ENCODE measurements at places on chromosomes 4 and X.
A peak's percentile ranks its signal among the peaks of the same experiment; 100 is the strongest.

GRCh38 chr4:40234519-40235039 lies 37.7 kb downstream of the RHOH start:
- no peak for DNase-seq

DNA sequence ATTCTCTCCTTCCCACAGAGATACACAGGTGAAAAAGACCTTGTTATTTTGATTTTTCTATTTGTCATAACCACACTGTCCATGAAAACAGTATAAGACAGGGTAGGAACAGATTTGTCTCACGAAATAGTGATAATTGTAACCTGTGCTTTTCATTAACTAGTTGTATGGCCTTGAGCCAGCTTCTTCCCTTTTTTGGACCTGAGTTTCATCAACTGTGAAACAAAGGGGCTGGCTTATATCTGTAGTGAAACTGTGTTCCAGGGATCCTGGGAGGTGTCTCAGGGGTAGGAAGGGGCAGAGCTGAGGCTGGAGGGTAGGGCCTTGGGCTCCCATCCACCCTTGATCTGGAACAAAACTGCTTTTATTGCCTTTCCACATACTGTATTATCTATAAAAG lies 50.9 kb downstream of the MED28 start:
- DNase-seq, result no peak

GRCh38 chr4:143337600-143338287 lies 1.1 kb downstream of the GAB1 start:
- DNase-seq, result no peak

- DNase-seq, result no peak
Observed at GRCh38 chr4:46992338-46992737, 1.0 kb downstream of the GABRA4 start.

GRCh38 chr4:167722487-167722808 lies 369.9 kb upstream of the ANXA10 start:
- DNase-seq, result no peak

GRCh38 chr4:119626943-119627266 lies 1.7 kb downstream of the PDE5A start:
- no peak for DNase-seq

- no peak for DNase-seq
Observed at GRCh38 chr4:74197080-74197479, 39.2 kb downstream of the MTHFD2L start.

GRCh38 chrX:127124871-127125270 lies 305.3 kb downstream of the PRR32 start:
- DNase-seq, result no peak

DNA sequence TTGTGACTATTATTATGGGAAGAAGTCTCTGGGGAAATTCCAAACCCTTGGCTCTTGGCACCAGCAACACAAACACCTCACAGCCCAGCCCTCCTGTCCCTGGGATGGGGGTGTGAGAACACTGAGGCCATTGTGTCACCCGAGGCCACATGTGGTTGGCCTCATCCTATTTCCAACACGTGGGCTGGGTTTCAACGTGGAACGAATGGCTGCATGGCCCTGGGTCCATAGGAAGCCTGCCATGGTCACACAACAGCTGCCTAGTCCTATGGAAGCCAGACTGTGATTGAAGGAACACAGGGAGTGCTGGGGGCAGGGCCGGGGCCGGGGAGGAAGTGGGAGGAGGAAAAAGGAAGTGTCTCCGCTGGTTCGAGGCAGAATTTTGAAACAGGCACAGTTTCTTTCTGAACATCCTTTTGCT lies 10.0 kb downstream of the CLCN4 start:
- no peak for DNase-seq

DNA sequence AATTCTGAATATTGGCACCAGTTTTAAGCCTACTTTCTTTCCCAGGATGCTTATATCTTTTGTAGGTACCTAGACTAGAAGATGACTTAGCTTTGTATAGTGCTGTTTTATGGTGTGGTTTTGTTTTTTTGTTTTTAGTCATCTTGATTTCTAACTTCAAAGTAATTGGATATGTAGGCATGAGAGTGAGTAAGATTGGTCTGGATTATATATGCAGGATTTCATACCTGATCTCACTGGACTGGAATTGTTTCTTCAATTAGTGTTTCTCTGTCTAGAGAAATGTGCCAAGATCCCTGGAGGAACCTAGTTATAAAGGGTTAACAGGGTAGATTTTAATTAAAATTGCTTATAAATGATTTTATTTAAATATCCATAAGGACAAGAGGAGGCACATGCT lies 23.1 kb downstream of the NAP1L5 start:
- no peak for DNase-seq

DNA sequence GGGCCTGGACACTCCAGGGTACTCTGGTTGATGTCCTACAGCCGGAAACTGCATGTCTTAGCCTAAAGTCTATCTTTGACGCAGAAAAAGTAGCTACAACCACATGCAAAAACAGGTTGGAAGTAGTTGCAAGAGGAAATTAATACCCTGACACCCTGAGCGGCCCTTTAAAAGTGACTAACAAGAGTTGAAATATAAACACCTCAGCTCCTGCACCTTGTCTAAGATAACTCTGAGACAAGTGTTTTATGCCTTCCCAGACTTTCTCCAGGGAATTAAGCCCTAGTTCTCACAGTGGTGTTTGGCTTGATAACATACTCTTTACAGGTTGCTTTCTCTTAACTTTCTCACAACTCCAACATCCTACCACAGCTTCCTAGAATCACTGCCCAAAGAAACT lies 943.1 kb downstream of the DMD start:
- no peak for DNase-seq

DNA sequence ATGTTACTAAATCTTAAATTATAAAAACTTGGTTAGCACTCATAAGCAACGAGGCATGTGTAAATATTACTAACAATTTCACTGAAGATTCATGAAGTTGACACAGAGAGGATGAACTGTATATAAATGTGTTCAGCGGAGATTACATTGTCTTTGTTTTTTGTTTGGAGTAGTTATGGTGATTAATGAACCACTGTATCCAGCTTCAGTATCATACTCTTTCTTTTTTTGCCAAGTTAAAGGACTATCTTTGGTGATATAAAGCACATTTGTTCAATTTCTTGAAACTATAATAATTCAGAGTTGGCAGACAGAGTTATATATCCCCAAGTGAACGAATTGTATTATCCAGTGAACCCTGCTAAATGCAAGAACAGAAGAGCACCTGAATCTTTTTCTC lies 497.6 kb downstream of the CCSER1 start:
- no peak for DNase-seq

DNA sequence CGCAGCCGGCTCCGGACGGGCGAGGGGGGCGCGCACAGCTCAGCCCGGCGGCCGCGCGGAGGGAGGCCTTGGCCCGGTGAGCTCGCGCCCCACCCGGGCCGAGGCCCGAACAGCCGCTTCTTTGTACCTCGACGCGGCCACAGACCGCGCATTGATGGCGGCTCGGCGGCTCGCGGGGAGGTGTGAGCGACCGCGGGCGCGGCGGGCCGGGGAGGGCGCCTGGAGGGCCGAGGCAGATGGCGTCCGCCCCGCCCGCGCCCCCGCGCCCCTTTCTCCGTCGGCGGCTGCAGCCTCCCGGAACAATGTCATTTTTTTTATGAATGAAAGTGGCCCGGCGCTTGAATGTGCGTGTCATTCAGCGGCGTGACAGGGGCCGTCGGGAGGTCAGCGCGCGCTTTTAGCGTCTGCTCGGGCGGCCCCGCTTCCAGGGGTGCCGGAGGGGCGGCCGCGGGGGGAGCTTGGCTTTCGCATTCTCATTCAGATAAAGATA lies 1.8 kb downstream of the FGFR3 start:
- no peak for DNase-seq

- DNase-seq, result no peak
Observed at GRCh38 chr4:56637154-56637553, 43.9 kb downstream of the HOPX start.

GRCh38 chr4:147833254-147833653 lies 101.4 kb downstream of the ARHGAP10 start:
- peak; percentile 58 for DNase-seq

- DNase-seq, result no peak
Observed at GRCh38 chr4:147453561-147454141, 27.2 kb upstream of the EDNRA start.

DNA sequence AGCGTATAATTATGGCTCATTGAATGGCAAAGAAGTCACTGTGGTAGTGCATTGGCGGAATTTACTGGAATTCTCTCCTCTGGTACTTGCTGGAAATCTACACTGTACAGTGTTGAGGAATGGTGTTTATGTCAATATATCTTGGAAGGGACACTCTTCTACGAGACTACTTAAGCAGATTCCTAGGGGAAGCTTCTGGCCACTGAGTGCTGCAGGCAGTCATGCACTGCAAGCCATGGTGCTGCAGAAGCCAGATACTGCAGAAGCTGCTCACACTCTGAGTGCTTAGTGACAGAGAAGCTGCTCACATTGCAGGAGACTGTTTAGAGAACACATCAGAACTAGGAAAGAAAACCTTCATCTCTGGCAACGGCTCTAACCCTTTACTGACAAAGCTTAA lies 725.0 kb downstream of the CCSER1 start:
- no peak for DNase-seq

GRCh38 chr4:945274-946102 lies 13.2 kb downstream of the TMEM175 start:
- DNase-seq, result no peak

GRCh38 chrX:16633754-16634153 lies 16.2 kb upstream of the S100G start:
- DNase-seq, result no peak

DNA sequence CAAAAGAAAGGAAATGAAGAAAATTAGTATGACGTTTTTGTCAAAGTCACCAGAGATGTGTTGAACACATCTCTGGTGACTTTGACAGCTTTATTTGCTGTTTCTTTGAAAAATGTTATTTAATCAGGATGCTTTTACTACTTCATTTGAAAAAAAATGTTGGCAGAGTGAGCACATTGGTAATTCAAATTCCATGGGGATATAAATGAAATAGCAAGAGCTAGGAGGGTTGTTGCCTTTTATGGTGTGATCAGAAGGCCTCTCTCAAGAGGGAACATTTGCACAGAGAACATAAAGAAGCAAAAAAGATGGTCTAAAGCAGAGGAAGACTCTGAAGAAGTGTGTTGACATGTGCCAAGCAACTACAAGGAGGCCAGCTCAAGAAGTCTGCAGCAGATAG lies 46.6 kb upstream of the CXCL8 start:
- no peak for DNase-seq

GRCh38 chr4:72076562-72076961 lies 44.8 kb downstream of the NPFFR2 start:
- peak; percentile 85 for DNase-seq

DNA sequence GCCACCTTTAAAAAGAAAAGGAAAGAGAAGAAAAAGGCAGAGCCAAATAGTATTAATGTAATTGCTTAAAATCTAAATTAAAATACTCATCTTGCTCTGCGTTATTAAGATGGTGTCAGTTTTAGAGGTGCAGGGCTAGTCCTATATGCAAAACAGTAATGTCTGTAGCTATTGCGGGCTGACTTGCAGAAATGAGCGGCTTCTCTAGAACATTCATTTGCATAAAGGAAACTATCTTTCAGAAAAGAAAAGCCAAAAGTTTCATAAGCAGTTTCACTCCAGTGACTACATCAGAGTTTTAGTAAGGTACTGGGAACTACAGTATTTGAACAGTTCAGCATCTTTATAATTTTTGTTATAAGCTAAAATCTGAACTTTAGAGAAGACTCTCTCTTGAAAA lies 6.0 kb downstream of the SMAD1 start:
- DNase-seq, result no peak

- no peak for DNase-seq
Observed at GRCh38 chr4:112677519-112678091, 40.7 kb downstream of the LARP7 start.

GRCh38 chr4:7581477-7581876 lies 146.7 kb upstream of the PSAPL1 start:
- no peak for DNase-seq

- no peak for DNase-seq
Observed at GRCh38 chr4:74315376-74315775, 7.1 kb downstream of the EPGN start.

GRCh38 chr4:147629783-147630730 lies 12.9 kb downstream of the TMEM184C start:
- DNase-seq, result no peak

DNA sequence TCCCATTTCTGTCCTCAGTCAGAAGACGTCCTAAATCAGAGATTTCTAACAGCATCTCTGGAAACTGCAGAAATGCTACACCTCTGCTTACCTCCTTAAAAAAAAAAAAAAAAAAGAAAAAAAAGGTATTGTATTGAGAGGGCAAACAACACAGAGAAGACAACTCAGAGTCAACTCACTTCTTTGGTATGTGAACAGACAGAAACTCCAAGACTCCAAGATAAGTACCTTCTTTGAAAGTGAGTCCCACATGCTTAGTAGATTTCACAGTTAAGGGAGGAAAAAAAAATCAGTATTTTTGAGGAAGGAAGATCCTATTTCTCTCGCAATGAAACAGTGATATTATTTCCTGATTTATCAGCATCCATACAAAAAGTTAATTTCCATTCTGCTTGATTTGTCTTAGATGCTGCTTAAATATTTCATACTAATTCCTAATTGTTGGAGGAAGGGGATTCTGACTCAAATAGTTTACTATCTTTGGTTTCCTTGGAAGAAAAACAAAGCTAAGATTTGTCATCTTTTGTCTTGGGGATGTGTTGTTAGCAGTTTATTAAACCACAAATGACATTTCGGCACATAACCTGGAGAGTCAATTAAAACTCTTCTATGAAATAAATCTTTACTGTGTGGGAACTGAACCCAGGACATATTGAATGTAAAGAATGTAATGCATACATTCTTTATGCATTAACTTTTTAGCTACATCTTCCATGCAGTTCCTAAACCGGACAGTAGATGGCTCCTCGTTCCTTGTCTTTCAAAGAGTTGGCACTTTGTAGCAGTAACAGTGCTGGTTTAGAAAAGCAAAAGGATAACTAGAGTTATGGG lies 4.7 kb downstream of the RASGEF1B start:
- no peak for DNase-seq

DNA sequence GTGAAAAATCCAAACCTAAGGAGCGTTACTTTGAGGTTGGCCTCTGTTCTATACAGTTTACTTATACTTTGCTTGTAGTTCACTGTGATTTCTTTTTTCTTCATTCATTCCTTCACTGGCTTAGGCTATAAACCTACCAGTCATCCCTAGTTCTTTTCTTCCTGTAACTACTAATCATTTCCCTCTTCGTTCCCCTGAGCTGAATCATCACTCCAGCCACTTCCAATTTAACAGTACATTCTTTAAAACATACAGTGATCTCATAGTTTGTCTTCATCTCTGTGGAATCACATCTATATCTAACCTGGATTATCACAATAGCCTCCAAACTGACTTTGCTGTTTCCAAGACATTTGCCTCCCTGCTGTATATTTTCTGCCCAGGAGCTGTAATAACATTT lies 25.2 kb upstream of the NPFFR2 start:
- peak; percentile 79 for DNase-seq

GRCh38 chr4:8198206-8198905 lies 734 bp upstream of the SH3TC1 start:
- no peak for DNase-seq

GRCh38 chrX:155070663-155070974 lies 317 bp downstream of the CMC4 start:
- no peak for DNase-seq
